ENCODE measurements at places on chromosomes 2 and 18.

DNA sequence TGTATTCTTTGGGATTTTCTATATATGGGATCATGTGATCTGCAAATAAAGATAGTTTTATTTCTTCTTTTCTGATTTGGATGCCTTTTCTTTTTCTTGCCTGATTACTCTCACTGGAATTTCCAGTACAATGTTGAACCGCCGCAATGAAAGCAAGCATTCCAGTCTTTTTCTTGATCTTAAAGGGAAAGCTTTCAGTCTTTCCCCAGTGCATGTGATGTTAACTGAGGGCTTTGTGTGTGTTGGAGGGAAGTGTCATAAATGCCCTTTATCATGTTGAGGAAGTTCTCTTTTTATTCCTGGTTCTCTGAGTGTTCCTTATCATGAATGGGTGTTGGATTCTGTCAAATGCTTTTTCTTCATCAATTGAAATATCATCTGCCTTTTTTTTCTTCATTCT lies 16.9 kb upstream of the CYBRD1 start:
- no peak for DNase-seq

DNA sequence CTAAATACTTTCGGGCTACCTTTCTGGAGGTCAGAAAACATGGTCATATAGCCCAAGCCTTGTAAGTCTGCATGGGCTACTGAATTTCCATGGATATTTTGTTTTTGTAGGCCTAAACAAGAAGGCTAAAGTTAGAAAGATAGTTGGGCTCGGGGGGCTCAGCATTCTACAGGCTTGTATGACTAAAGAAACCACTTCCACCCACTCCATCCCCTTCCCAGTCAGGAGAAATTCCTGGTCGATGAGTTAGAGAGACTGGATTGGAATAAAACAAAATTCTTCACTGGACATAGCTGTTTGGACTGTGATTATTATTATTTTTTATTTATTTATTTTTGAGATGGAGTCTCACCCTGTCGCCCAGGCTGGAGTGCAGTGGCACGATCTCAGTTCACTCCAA lies 539.4 kb upstream of the TNP1 start:
- no peak for DNase-seq

DNA sequence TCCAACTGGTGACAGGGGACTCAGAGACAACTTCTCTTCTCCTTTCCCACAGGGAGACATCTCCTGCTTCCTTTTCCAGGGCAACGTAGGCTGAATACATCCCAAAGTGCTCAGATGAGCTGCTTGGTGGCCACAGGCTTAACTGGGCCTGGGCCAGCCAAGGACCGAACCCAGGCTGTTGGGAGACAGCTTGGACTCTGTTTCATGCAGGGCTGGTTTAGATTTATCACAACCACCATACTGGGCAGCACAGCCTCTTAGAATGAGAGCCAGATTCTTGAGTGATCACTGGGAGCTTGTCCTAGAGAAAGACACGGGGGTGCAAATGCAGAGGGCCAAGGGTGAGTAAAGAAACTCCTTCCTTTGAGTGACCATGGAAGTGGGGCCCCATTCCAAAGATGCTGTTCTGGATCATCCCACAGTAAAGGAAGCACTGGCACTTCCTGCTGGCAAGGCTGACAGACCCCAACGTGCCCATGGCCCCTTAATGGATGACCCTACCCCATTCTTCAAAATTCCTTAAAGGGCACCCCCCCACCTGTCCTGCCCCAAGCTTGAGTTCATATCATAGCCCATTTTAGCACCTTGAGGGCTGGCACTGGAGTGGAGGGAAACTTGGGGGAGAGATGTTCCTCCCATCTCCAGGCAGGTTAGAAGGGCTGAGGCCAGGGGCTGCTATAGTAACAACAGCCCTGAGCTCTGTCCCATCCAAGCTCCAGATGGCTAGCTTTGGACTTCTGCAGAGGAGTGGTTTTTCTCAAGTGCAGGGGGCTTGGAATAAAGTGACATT lies 84.1 kb downstream of the CAPN13 start:
- no peak for DNase-seq

GRCh38 chr2:54444503-54444902 lies 11.6 kb upstream of the SPTBN1 start:
- DNase-seq: no peak

DNA sequence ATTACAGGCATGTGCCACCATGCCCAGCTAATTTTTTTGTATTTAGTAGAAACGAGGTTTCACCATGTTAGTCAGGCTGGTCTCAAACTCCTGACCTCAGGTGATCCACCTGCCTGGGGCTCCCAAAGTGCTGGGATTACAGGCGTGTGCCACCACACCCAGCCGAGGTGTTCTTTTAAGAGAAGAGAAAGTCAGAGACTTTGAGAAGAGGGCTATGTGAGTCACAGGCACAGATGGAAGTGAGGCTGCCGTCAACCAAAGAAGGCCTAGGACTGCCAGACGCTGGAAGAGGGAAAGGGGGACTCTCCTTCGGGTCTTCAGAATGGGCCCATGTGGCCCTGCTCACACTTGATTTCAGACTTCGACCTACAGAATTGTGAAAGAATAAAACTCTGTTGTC lies 67.2 kb upstream of the SH3BP4 start:
- no peak for DNase-seq

GRCh38 chr18:45046228-45046627 lies 365.5 kb downstream of the SETBP1 start:
- DNase-seq: no peak

DNA sequence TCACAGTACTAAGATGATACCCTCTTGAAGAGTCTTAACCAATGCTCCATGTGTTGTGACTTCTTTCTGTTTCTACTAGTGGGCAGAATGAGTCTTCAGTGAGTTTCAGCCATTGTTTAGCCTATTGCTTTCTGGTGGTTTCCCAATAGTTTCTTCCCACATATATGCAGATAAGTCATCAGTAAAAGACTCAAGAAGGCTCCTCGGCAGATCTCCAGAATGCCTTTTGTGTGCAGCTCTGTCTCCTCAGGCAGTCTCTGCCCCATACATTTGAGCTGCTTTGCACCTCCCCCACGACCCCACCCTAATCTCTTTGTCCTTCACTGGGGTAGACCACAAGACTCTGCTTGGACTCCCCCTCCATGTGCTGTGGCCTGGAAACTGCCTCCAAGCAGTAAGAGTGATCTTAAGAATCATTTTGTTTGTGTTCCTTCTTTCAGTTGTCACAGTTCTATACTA lies 71.6 kb upstream of the CHRNA1 start:
- no peak for DNase-seq

DNA sequence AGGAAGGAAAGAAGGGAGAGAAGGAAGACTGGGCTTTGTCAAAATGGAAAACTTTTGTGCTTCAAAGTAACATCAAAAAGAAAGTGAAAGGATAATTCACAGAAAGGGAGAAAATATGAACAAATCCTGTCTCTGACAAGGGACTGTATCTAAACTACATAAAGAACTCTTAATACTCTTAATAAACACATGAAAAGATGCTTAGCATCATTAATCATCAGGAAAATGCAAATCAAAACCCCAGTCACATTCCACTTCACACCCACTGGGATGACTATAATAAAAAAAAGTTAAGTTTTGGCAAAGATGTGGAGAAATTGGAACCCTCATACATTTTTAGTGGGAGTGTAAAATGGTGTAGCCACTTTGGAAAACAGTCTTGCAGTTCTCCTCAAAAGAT lies 11.8 kb upstream of the ZFP36L2 start:
- no peak for DNase-seq

- DNase-seq: no peak
Observed at GRCh38 chr2:165149439-165149838, 54.4 kb downstream of the SCN3A start.

DNA sequence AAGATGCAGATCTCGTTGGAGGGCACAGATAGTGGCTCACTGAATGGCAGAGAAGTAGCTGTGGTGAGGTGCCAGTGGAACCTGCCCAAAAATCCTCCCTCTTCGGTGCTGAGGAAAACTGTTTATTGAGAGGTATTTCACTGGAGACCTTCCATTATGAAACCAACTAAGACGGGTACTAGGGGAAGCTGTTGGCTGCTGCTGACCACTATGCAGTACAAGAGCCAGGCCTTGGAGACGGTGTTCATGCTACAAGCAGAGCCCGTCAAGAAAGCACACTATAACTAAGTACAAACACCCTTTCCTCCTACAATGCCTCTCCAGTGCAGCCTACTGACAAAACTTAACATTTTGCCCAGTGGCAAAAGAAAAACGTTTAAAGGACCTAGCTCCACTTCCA lies 4.6 kb downstream of the ARL5A start:
- DNase-seq: no peak

DNA sequence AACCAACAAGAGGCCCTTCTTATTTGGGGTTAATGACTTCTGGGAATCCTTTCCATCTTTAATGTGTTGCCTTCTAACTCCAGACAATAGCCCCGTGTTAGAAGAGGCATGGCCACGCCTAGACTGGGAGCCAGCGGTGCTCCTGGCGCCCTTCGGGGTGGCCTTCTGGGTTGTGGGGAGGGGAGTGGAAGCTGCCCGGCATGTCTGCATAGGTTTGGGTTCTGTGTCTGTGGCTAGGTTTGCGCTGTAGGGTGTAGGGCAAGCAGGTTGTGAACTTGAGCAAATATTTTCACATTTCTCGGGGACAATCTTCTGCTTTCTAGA lies 40.4 kb downstream of the CELF4 start:
- DNase-seq: no peak

- no peak for DNase-seq
Observed at GRCh38 chr2:65456064-65456463, 23.7 kb upstream of the SPRED2 start.

DNA sequence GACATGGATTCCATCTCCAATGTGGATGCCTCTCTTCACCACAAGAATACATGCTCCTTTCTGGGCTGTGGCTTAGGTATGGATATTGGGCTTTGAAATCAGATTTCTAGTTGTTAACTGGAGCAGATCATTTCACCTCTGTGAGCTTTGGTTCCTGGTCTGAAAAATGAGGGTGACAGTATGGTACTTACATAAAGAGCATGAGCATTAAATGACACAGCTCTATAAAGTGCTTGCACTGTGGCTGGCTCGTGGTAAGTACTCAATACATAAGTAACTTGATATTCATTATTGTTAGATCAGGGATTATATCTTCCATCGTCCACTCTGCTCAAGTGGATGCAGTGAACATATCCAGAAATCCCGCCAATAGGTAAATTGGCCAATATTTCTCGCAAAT lies 33.4 kb downstream of the ARHGAP25 start:
- no peak for DNase-seq

DNA sequence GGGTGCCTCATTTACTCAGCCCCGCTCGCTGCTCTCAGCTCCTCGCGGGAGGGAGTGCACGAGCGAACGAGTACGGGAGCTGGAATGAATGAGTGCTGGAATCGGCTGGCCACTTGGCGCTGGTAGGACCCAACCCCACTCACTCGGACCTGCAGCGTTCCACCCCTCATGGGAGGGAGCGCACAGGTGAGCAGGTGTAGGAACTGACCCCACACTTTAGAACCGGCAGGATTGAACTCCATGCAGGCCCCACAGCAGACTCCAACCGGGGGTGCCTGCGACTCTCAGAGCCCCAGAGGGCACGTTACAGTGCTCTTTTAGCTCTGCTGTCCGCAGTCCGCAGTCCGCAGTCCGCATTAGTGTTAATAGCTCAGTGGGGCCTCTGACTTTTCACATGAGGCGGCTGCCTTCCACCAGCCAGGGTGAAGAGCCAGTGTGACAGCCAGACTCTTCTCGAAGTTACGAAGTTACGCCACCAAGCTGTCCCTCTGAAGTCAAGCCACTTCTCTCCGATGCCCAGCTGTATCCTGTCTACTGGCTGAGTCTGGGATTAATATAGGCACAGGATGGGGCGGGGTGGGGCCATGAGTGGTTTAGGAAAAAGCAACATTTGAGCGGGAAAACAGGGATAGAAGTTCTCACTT lies 102.7 kb upstream of the ARHGAP15 start:
- peak; percentile 13 for DNase-seq

- DNase-seq: no peak
Observed at GRCh38 chr2:97355176-97355575, 234.5 kb downstream of the ANKRD36B start.

DNA sequence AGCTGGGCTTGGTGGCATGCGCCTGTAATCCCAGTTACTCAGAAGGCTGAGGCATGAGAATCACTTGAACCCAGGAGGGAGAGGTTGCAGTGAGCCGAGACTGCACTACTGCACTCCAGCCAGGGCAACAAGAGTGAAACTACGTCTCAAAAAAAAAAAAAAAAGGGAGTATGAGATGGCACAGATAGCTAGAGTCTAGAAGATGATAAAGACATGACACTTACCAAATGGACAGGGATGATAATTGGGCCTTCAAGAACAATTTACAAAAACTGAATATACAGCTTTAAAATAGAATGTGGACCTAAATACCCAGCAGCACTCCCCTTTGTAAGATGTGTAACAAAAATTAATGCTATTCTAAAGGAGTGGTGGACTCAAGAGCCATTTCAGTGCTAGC lies 2.7 kb downstream of the METTL4 start:
- DNase-seq: no peak

DNA sequence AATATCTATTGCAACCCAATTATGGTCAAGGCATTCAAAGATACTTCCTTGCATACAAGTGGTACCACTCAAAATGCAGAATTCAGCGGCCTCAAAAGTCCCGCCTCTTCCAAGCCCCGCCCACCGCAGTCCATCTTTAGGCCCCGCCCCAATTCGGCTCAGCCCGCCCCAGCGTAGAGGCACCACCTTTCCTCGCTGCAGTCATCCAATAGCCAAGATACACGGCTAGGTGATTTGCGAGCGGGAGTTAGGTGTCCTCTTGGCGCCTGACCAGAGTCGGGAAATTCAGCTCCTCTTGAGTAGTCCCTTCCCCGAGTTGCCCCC lies 431 bp upstream of the SEC11C start:
- DNase-seq: peak; percentile 95

- DNase-seq: no peak
Observed at GRCh38 chr2:236679884-236680860, 110.5 kb downstream of the ACKR3 start.

GRCh38 chr2:68423966-68424650 lies 43.0 kb downstream of the FBXO48 start:
- no peak for DNase-seq

DNA sequence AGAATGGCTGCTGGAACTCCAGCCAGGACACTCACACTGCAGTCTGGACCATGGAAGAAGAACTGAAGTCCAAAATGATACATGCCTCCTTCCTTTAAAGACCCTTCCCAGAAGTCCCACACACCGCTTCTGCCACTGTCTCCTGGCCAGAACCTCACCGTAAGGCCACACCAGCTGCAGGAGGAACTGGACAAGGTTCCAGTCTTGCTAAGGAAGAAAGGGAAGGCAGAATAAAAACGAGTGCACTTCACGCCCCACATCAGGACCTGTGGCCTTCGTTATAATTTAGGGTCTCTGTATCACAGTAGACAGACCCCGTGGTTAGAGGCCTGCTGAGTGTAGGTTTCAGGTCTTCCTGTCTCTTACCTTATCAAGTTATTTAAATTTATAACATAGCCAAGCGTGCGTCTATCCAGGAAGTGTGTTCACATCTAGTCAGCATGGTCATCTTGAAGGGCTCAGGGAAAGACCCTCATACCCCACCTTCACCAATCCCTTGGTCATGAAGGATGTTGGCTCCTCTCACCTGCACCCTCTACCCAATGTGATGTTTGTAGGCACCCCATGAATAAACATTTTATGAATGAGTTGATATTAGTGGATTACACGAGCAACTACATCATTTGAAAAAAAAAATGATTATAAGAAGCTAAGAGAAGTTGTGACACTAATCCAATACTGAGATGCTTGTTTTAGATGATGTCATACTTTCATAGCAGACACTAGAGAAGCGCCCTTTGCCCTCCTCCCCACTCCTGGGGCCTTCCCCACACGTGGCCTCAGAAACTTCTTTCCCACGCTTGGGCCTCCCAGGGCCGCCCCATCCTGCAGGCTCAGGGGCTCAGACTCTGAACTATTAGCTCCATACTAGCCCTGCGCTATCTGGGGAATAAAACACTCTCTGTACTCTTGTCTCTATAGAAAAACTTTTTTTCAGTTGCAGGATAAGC lies 157.6 kb downstream of the FAM210A start:
- no peak for DNase-seq

Data from A673 (cell line).